ENCODE measurements at places on chromosomes 7 and 10. TPM values are rescaled to one million over a fixed set of nuclear protein-coding genes. Genes with fewer than 3 reads are reported as not detected.

Gene ITGA8
- 0.20 TPM for total RNA-seq

Gene CHRM2
- 0.96 TPM for total RNA-seq

Gene PNLIPRP3
- total RNA-seq: not detected

Gene SLC26A4
- total RNA-seq: not detected

Gene ACSL5
- 61.7 TPM for total RNA-seq

Gene NME8
- not detected for total RNA-seq

Gene TRIM50
- not detected for total RNA-seq

Gene MYH16
- total RNA-seq: not detected

Gene EPHB6
- total RNA-seq: 5.1 TPM

All from left lobe of liver (tissue), 2 donors.